ENCODE measurements at places on chromosomes 7 and 10.

GRCh38 chr7:23969443-23969842 lies 259.4 kb downstream of the STK31 start:
- no peak for DNase-seq

- no peak for DNase-seq
Measured at GRCh38 chr7:131797841-131798240, 241.4 kb upstream of the PODXL start.

DNA sequence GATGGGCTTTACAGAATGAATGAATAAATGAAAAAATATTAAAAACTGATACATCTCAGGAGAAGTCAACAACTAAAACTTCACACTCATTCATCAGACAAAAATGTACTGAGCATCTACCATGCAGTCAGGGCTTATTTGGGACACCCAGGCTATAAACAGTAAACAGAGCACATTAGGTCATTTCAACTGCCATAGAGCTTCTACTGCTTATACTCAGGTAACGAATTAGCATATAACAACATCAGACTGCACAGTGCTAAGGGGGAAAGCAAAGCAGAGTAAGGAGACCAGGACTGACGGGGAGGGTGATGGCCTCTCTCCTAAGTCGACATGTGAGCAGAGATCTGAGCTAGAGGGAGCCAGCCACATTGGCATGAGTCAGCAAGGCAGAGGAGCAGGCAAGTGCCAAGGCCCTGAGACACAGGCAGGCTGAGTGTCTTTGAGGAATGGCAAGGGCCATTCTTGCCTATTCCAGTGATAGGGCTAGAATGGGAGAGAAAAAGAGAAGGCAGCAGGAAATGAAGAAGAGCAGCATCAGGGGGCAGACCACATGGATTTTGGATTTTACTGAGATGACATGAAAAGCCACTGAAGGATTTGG lies 528.9 kb downstream of the PARD3 start:
- DNase-seq: no peak

GRCh38 chr10:51564896-51565510 lies 134.4 kb downstream of the CSTF2T start:
- DNase-seq: no peak

DNA sequence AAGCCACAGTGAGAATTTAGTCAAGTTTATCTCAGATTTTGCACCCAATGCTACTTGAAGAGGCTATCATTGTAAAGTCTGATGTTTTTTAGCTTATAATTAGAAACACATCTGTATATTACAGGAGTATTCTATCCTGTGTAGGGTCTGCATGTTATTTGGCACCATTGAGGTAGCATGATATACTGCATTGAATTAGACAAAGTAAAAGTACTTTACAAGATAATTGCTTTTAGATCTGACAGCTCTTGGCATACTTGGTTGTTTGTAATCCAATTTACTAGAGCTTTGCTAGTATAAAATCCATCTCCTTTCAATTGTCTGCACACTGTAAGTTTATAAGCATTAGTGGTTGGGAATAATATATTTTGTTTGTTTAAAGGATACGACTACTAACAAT lies 714.3 kb downstream of the ANKRD7 start:
- no peak for DNase-seq

GRCh38 chr10:127942811-127943210 lies 35.9 kb downstream of the PTPRE start:
- DNase-seq: no peak

Measured in ureter (tissue), 1 donor.